ENCODE measurements at places on chromosomes 2 and 18. TPM values are rescaled to one million over a fixed set of nuclear protein-coding genes. Genes with fewer than 3 reads are reported as not detected.

- no peak for DNase-seq
Measured at GRCh38 chr2:106159866-106160785, 34.0 kb downstream of the UXS1 start.

HOXD9 gene
- 9.8 TPM for total RNA-seq

COL5A2 gene
- 32.7 TPM for total RNA-seq

GRCh38 chr2:233867993-233868532 lies at the start of gene MSL3B:
TSS of gene MSL3B (minus strand) at chr2:233868386.
- no peak for DNase-seq

ZNF385B gene
- total RNA-seq: 0.69 TPM
